ENCODE measurements at places on chromosomes 12 and 14.
A peak's percentile ranks its signal among the peaks of the same experiment; 100 is the strongest.

DNA sequence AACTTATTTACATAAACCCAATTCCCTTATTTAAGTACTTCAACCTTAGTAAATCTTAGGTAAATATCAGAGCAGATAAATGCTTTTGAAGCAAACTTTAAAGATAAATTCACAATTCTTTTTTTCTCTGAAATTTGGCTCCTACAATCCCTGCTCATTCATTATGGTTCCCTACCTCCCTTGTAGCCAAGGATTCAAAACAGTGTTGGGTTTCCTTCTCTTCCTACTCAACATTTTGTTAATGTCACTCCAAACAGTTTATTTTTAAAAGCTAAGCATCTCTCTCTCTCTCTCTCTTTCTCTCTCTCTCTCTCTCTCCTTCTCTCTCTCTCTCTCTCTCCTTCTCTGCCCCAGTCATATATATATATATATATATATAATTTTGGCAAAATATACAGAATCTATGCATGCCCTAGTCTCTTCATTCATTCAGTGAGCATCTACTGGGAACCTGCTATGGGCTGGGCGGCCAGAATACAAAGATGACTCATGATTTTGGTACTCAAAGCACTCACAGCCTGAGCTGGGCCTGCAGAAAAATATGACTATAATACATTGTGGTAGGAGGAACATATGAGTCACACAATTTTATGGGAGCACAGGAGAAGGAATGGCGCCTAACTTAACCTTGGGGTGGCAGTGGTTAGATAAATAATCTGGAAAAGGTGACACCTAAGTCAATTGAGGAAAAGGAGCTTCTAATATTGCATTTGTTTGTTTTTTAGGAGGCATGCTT is 123.7 kb upstream of the DHRS4 start:
- DNase-seq = peak; percentile 13

DNA sequence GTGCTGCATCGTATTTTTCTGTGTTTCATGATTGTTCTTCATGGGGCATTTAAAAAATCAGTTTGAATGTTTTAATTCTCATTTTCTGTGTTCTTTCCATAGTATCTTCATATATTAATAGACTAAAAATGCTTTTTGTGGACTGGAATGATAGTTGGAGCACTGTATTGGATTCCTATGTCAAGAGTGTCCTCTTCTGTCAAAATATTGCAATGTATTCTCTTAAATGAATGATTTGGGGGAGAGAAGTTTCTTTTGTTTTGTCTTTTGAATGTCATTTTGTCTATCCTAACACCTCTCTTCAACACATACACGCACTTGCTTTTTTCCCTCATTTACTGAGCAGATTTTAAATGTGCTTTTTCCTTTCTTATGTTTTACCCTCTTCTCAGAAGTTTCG is 4.7 kb upstream of the EIF2S3B start:
- no peak for DNase-seq

DNA sequence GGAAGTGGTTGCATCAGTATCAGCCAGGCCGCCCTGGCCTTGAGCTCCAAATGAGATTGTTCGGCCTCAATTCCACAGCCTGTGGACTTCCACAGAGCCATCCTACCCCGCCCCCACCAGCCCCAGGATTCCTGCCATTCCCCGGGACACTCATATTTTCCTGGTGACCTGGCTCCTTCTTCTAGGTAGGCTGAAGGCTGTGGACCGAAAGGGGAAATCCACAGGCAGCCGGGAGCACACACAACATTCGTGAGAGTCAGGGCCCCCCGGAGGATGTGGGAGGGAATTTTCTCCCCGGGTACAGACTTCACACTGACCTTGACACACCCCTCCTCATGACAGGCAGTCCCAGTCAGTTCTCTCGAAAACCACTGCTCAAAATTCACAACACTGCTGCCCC is 39.9 kb downstream of the RIN3 start:
- peak; percentile 53 for DNase-seq

DNA sequence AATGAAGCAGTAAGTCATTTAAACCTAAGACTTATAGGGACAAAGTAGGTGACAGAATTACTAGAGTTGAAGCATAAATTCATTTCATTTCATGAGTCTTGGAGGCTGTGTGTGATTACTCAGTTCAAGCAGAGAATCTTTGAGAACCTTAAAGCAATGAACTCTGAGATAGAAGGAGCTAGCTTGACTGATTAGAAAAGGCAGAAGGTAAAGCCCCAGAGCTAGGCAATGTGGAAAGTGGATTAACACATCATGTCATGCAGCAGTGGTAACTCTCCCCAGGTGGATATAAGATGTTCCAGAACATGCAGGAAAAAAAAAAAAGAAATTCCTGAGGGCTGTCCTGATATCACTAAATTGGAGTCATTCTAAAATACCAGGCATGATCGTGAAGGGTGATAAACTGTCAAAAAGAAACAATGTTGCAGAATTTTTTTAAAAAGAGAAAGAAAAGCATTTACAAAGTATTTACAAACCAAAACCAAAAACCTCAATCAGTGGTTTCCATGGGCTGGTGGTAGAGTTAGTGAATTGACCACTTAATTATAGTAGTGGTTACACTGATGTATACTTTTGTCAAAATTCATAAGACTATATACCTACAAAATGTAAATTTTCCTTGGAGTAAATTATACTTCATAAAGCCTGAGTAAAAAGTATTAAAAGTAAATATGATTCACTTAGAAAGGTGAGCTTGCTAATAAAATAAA is 12.7 kb upstream of the SLC16A7 start:
- no peak for DNase-seq

DNA sequence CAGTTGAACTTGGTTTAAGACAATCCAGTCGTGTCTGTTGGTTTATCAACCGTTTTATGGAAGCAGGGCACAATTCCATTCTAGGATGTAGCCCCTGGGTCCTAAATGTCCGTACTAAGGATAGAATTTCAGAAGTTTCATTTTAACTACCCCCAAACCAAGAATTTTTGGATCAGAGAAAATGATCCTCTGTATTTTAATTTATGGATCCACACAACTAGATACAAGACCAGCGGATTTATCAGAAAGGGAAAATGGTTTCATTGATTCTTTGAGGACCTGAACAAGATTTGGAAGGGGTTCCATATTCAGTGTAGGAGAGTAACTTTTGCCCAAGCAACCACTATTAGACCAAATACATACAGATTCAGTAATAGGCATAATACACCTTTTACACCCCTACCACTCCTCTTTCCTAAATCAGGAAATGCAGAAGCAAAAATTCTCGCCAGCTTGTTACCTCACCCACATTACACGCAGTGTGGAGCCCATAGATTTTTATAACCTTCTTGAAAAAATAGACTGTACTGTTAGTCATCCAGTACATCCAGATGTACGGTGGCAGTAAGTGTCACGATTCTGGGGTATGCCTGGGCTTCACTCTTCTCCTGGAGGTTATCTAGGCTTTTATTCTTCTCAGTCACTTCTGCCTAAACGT is 1.4 kb upstream of the FBXL14 start:
- DNase-seq = no peak

GRCh38 chr12:5071496-5071895 is 27.8 kb downstream of the KCNA5 start:
- DNase-seq = no peak

GRCh38 chr12:19819231-19819630 is 379.9 kb downstream of the AEBP2 start:
- no peak for DNase-seq

DNA sequence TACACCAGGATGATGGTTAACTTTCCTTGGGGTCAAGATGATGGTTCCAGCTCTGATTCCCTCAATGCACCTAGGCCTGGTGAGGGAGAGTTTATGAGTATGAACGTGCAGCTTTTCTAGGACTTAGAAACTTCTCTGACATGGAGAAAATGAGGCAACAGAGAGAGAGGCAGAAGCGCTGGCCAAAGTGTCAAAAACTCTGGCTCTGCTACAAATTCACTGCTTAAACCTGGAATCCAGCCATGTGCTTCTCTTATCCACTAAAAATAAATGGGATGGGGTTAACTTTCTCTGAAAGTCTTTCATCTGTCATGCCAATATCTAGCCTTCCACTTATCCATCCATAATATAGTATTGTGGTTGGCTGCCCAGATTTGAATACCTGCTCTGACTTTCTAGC is 568.7 kb downstream of the MED13L start:
- no peak for DNase-seq

DNA sequence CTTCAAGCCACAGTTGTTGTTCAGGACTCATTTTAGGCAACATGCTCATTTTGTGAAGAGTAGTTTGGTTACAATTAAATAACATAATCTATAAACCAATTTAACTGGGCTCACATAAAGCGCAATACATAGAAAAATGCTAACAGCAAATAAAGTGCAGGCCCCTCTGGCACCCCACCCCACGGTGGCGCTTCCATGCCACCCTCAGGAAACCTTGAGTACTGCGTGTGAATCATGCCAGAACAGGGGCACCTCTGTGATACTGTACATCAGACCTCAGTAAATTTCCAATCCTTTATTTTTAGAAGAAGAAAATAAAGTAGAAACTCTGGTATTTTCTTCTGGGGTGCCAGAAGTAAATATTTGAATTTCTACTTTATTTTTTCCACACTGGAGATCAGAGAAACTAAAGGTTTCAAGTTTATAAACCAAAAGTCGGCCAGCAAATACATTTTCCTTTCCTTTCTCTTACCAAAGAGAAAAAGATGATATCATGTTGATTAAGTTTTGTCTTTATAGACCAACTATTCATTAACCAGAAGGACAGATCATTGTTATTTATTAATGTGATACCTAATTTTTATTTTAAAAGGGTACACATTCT is 316.8 kb downstream of the PAWR start:
- DNase-seq = no peak

DNA sequence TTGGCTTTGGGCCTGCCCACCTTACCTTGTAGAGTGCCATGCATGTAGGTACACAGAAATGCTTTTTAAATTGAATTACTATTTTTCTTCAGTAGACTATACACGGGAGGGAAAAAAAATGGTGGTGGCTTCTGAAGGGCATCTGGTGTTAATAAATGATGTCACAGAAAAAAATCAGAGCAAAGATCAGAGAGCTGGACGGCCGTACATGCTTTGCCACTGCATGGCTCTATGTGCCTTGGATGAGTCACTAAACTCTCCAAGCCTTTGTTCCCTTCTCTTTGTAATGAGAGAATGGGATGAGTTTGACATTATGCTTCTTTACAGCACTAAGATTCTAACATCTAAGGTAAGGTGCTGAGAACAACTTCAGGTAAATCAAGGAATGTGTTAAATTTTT is 376.4 kb upstream of the DDHD1 start:
- DNase-seq = no peak
